Choroid plexus epithelial cell (primary cell): ENCODE measurements at places on chromosomes 5 and 9.
A peak's percentile ranks its signal among the peaks of the same experiment; 100 is the strongest.

DNA sequence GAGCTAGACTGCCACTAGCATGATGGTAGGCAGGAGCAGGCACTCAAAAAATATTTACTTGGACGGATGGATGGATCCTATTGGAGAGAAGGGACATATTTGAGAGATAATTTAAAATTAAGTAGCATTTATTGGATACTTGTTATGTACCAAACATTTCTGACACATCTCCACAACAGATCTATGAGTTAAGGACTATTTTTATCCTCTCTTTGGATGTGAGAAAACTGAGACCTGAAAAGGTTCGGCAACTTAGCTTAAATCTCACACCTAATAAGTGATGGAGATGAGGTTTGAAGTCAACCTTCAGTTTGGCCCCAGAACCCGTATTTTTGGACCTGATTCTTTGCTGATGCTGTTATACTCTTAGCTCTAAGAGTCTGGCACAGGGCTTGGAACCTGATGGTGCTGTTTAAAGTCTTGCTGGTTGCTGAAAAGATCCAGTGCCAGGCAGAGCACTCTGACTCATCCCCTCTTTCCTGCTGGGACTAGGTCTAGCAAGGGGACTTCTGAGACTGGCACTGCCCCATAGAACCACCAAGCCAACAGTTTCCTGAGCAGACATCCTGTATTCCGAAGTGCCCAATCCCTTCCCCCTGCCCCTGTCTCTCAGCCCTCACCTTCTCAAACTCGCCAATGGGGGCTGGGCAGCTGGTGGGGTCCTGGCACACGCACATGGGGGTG lies 15.6 kb downstream of the SPARC start:
- DNase-seq = peak; percentile 60

DNA sequence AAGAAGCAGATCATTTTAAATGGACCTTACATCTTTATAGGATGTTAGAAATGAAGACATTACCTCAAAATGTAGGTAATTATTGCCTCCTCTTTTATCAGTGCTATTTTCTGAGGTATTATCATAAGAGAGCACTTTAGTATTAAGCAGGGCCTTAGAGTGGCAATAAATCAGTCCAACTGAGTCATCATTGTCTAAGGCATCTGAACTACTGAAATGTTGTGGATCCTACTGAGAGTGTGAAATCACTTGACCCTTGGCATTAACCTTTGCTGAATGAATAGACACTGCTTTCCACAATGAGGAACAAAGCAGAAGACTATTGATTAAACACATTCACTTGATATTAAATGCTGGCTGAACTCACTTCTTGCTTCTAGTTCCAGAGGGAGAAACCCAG lies 224.6 kb upstream of the ARRDC3 start:
- DNase-seq = no peak

DNA sequence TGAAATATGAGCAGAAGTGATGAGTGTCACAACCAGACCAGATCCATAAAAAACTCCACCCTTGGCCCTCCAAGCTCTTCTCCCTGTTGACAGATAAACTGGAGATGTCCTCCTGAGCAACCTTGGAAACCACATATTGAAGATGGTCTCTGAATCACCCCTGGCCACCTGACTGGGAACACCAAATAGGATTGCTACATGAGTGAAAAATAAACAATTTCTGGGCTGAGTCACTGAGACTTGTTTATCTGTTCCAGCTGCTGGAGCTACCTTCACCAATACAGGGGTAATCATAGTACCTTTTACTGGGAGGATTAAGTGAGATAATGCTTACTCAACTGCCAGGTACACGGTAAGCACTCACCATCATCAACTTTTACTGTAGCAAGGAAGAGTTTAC lies 53.3 kb downstream of the PCA3 start:
- DNase-seq = peak; percentile 81

DNA sequence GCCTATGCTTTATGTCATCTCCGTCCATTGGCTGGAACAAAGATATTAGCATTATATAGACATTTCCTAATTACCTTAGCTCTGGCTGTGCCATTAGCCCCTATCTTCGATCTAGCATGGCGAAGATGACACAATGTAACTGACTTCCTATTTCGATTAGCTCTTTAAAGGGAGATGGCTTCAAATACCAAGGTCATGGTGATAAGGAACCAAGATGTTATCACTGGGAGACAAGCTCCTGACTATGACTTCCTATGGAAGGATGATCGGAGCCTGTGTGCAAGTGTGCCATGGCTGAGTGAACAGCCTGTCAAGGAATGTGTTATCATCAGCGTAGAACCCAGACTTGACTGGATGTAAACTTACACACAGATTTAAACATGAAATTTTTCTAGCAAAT lies 602.1 kb downstream of the PSAT1 start:
- DNase-seq = no peak

DNA sequence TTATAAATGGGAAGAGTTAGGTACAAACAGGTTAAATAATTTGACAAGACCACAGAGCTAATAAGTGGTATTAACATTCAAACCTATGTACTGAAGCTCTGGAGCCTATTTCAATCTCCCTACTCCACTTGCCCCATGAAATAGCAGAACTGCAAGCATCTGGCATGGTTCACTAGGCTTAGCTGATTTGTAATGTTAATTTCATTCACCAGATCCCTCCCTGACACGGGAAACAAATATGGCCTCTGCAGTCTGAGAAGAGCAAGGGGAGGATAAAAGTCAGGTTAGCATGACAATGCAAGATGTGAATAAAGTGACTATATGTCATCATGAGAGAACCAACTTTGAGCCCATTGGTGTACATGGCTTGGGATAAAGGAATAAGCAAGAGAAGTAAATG lies 428.8 kb downstream of the BRINP1 start:
- DNase-seq = no peak

- DNase-seq = peak; percentile 63
Measured at GRCh38 chr9:3960661-3961144, 339.2 kb downstream of the GLIS3 start.

GRCh38 chr5:3100921-3101551 lies 349.6 kb upstream of the IRX2 start:
- DNase-seq = no peak

GRCh38 chr9:130931508-130932254 lies 7.4 kb downstream of the FIBCD1 start:
- no peak for DNase-seq

GRCh38 chr9:21295992-21296391 lies 9.1 kb downstream of the IFNA5 start:
- DNase-seq = no peak
